ENCODE measurements at places on chromosomes 3 and 15.

GRCh38 chr3:57837686-57838085, 81.6 kb downstream of the SLMAP start:
- DNase-seq = no peak

GRCh38 chr15:83310521-83311456, 26.3 kb upstream of the BNC1 start:
- DNase-seq = no peak

- DNase-seq = no peak
Observed at GRCh38 chr15:55003965-55004873, 192.5 kb downstream of the RSL24D1 start.

DNA sequence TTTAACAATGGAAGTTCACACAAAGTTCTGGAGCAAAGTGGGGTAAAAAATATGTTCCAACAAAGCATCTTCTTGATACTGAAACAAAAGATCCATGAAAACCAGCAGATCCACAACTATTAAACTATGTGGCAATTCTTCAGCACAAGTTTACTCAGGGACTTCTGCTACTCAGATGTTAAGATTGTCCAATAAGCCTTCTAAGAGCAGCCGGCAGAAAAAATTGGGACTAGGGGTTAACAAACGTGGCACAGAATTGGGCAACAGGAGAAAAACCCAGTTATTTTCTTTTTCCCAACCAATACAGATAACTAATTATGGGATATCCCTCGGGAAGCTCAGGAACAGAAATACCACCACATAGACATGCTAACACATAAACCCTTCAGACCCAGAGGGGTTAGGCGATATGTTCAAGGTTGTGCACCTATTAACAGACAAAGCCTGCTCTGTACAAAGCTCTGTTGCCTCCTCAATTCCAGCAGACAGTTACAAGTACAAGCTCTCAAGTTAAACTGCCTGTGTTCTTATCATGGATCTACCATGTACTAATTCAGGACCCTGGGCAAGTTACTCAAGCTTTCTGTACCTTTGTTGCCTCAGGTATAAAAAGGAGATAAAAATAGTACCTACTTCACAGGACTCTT, 6.8 kb downstream of the SSR3 start:
- DNase-seq = no peak
